Lung (tissue), 17 donors: ENCODE measurements at places on chromosomes 2 and 18.
A peak's percentile ranks its signal among the peaks of the same experiment; 100 is the strongest.

DNA sequence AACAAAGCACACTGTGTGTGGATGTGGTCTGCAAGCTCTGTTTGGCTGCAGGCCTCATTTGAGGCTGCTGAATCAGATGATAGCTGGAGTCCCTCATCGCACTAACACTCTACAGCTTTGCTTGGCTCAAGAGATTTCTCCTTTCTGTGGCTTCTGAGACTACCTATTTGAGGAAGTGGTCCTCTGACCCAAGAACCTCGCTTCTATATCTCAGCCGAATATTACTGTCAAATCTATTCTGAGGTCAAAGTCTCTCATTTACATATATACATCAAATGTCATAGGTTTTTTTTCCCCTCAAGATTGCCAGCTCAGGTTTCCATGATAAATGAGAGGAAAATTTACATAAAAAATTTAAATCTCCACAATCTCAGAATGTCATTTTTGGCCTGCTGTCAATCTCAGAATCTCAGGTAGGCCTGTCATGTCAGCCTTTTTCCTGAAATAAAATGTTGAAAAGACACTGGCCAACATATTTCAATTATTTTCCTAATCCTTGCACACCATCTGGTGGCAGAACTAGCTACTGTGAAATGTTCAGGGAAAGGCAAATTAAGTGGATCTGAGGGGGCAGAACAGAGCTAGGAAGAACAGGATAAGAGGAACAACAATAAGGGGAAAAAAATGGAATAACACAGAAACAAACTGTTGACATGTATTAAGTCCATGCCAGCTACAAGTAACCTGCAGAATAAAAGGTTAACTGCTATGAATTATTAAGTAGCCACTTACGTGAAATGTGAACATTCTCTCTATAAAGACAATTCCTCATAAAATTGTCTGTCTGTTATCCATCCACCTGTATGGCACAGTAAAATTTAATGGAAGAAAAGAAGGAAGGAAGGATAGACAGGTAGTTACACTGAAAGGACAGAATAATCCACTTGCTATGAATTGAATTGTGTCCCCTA, 39.3 kb downstream of the AP1S3 start:
- no peaks in the 10 kb centered on the region for H3K36me3 ChIP-seq
- no peaks in the 10 kb centered on the region for H3K27me3 ChIP-seq
- H3K4me3 ChIP-seq: no peak overlapping the region
- H3K27ac ChIP-seq: no peak overlapping the region
- DNase-seq: peak; percentile 14
- H3K4me1 ChIP-seq: no peaks in the 10 kb centered on the region

GRCh38 chr2:150425121-150425955, 62.1 kb downstream of the RND3 start:
- DNase-seq: peak; percentile 58
- H3K27me3 ChIP-seq: no peaks in the 10 kb centered on the region
- H3K36me3 ChIP-seq: no peaks in the 10 kb centered on the region
- no peak overlapping the region for H3K4me3 ChIP-seq
- peaks cover 20% of the 10 kb centered on the region for H3K4me1 ChIP-seq

DNA sequence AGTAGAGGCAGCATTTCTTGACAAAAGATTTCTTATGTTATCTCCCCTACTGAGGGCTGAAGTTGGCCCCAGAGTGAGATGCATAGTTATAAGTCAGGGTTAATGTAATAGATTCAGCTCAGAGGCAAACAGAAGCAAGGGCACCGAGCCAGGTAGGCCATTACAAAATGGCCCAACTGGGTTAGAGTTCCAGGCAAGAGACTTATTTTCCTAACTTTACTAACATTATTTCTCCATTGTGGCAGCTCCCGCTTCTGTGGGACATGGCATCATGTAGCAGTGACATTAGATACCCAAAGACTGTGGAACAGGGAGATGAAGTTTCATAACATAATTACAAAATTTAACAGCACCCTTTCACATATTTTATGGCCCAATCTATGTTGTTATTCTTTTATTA, 27.1 kb downstream of the TSPYL6 start:
- H3K4me3 ChIP-seq: no peak overlapping the region
- no peaks in the 10 kb centered on the region for H3K27me3 ChIP-seq
- DNase-seq: peak; percentile 80
- no peak overlapping the region for H3K27ac ChIP-seq
- no peaks in the 10 kb centered on the region for H3K36me3 ChIP-seq

GRCh38 chr2:61710711-61711110, 143.1 kb downstream of the FAM161A start:
- H3K4me3 ChIP-seq: no peak overlapping the region
- H3K36me3 ChIP-seq: no peaks in the 10 kb centered on the region
- no peak overlapping the region for H3K27ac ChIP-seq
- H3K27me3 ChIP-seq: no peaks in the 10 kb centered on the region
- DNase-seq: no peak
- H3K4me1 ChIP-seq: peaks cover 2% of the 10 kb centered on the region

GRCh38 chr2:174717916-174718315, 46.4 kb downstream of the CHRNA1 start:
- H3K27ac ChIP-seq: no peak overlapping the region
- no peaks in the 10 kb centered on the region for H3K36me3 ChIP-seq
- no peaks in the 10 kb centered on the region for H3K27me3 ChIP-seq
